T-helper 22 cell (primary cell): ENCODE measurements at places on chromosomes 2 and 18.

GRCh38 chr2:20584399-20585358, 66.2 kb downstream of the HS1BP3 start:
- DNase-seq, result no peak

- no peak for DNase-seq
Observed at GRCh38 chr18:7272311-7273049, 41.6 kb downstream of the LRRC30 start.

GRCh38 chr2:65620524-65620923, 188.1 kb upstream of the SPRED2 start:
- no peak for DNase-seq

DNA sequence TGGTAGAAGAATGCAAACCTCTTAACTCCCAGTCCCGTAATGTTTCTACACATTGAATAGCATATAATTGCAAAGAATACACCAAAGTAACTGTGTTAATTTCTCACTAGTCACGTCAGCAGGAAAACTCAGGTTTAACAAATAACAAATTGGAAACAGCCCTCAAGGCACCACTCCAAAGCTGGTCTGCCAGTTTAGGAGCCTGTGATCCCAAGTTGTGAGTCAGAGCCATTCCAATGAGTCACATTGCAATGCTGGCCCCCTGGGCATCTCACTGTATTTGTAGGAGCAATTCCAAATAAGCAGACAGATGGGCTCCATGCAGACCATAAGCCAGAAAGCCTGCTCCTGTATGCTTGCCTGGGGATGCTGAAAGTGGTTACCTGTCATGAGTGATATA, 143.2 kb upstream of the SETBP1 start:
- DNase-seq, result no peak

DNA sequence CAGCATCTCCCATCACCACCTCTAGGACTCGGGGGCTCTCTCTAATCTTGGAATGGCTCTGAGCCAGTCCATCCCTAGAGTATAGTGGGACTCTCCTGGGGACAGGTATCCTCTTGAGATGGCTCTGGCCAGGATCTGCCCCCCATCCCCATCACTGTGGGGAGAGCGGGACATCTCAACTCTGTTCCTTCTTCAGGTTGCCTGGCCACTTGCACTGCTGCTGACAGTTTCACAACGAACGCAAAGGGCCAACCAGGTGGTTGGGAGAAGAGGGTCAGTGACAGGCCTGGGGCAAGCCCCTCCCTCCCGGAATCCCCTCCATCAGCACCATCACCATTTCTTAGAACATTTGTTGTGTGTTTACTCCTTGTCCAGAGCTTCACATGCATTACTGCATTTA, 62.6 kb downstream of the CIB4 start:
- DNase-seq, result no peak

GRCh38 chr2:98822301-98823164, 91.6 kb upstream of the MGAT4A start:
- peak; percentile 16 for DNase-seq

DNA sequence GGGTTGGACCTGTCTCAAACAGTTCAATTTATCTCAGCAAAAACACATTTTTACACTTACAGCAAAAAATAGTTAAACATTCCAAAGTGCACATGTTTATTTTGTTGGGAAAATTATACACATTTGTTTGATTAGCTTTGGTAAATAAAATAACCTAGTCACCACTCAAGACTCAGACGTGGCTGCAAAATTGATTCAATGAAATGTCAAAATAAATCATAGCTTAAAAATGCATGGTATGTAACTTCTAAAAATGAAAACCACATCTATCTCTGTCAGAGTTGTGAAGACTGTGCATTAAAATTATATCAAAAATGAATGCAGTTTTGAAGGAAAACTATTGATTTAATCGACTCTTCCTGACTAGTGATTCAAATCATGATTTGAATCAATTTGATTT, 56.7 kb downstream of the GALNT14 start:
- no peak for DNase-seq

DNA sequence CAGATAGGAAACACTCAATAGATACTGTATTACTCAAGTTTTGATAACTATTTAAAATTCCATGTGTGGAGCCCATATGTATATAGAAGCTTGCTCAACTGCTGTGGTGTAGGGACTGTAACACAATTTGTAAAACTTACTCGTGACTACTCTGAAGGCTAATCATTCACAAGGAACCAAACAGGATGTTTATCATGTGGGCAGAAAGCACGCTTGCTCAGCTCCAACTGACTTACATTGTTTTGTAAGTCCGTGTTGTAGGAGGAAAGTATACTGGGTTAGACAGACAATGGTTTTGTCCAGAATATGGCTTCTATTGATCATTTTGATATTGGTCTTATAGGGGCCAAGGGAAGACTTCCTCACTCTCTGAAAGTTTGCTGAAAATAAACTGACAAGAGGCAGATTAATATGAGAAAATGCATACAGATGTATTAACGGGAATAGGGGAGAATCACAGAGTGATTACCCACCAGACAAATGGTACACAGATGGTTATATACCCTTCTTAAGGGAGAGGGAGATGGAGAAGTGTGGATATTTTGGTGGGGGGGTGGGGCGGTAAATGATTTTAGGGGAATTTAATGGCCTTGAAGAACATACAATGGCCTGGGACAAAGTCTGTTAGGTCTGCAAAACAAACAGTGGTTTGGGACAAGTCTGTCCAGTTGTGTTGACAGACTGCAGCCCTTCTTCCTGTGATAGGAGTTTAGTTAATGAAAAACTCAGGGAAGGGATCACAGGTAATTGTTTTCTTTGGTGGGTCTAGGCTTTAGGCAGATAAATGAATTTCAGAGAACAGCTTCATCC, 259.3 kb upstream of the SP5 start:
- no peak for DNase-seq

GRCh38 chr2:231470246-231470900, 6.1 kb upstream of the NCL start:
- DNase-seq, result no peak

DNA sequence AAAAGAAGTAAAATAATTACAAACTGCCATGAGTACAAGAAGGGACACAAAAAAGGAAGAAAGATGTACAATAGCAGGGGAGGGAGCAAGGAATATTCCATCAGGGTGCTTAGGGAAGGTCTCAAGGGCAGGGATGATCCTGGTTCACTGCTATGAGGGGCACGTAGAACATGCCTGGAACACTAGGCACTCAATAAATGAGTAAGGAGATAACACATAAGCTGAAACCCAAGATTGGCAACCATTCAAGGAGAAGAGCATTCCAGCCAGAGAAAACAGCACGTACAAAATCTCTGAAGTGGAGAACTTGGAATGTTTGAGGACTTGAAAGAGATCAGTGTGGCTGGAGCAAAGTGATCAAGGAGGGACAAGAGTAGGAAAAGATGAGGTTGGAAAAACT, 103.2 kb downstream of the FAM161A start:
- DNase-seq, result no peak

DNA sequence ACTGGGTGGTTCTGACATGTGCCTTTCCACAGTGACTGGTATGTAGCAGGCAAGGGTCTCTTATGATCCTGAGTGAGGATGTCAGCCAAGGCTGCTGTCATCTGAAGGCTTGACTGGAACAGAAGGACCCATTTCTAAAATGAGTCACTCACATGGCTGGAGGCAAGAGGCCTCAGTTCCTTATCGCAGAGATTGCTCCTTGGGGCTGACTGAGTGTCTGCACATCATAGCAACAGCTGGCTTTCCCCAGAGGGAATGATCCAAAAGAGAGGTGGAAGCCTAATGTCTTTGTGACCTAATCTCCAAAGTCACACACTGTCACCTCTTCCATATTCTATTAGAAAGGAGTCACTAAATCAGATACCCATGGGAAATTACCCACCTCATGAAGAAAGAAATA, 114.0 kb downstream of the NEDD4L start:
- DNase-seq, result no peak

DNA sequence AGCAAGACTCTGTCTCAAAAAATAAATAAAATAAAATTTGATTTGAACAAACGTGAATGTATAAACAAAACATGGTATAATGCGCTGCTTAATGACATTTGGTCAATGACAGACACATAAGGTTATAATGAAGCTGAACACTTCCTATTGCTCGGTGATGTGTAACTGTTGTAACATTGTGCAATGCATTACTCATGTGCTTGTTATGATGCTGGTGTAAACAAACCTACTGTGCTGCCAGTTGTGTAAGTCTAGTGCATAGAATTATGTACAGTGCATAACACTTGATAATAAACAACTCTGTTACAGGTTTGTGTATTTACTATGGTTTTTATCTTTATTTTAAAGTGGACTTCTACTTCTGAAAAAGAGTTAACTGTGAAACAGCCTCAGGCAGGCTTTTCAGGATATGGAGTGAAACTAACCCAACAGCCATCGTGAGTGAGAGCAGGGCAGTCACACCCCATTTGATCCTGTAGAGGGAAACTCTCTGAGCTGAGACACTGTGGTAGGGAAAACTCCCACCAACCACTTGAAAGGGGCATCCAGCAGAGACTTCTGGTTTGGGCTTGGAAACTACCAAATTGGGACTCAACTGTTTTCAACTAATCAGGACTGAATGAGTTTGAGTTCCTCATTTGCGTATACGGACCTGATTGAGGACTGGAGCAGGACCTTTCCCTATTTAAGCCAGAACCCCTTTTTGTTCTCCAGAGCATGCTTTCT, 8.7 kb upstream of the RPRD1A start:
- DNase-seq, result no peak

GRCh38 chr2:68303033-68303901, 16.5 kb downstream of the CNRIP1 start:
- no peak for DNase-seq

DNA sequence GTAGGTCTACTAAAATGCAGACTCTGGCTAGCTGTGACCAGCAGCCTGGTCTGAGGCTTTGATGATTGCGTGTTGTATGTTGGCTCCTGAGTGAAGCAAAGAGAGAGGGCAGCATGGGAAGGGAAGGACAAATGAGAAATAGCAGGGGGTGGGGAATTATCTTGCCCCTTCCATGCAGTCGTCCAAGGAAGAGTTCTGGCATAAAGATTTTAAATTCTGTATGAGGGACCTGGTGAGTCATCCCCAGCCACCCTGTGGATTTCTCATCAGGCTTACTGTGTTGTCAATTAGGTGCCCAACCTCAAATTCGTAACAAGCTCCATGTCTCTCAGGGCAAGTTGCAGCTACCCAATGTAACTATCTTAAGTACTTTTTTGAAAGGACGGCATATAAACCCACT, 72.1 kb upstream of the NOSTRIN start:
- DNase-seq, result no peak

- no peak for DNase-seq
Observed at GRCh38 chr2:26144031-26144430, 28.9 kb upstream of the GAREM2 start.

DNA sequence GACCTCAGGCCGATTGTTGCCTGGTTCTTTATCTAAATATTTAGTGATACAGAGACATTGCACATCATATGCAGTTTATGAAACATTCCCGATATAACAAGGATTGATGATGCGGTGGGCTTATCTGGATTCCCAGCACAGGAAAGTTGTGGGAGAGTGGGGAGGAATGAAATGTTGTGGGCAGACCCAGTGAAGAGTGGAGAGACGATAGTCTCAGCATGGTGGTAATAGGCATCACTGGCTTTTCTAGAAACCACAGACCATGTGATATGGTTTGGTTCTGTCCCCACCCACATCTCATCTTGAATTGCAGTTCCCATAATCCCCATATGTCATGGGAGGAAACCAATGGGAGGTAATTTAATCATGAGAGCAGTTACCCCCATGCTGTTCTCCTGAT, 34.8 kb upstream of the RND3 start:
- no peak for DNase-seq
